ENCODE measurements at places on chromosomes 6 and 20.

DNA sequence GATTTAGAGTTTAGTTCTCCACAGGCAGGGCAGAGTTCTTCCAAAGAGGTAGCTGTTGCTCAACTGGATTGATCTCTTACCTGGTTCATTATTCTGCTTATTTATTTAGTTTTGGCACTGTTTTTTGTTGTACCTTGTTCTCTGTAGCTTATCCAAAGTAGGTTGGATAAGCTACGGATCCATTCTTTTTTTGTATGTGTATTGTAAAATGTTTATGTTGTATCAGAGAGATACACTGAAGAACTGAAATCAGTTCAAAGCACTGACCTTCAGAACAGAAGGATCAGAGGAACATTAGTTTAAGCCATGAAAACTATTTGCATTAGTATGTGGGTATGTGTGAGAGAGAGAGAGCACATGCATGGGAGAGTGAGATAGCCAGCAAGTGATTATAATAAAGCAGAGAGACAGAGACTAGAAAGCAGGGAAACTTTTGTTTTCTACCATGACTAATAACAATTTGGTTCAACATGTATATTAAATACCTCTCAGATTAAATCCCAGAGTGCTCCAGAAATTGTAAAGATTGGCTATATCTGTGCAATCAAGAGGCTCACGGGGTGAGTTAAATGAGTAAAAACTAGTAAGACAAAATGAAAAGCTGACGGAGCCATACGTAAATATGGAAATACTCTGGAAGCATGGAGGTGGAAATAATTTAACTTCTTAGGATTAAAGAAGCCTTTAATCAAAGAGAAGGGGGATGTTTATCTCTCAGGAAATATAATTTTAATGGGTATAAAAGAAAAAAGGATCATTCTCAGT is 40.2 kb downstream of the ITCH start:
- DNase-seq: no peak

- DNase-seq: no peak
Measured at GRCh38 chr6:128111096-128111495, 210.2 kb upstream of the THEMIS start.

DNA sequence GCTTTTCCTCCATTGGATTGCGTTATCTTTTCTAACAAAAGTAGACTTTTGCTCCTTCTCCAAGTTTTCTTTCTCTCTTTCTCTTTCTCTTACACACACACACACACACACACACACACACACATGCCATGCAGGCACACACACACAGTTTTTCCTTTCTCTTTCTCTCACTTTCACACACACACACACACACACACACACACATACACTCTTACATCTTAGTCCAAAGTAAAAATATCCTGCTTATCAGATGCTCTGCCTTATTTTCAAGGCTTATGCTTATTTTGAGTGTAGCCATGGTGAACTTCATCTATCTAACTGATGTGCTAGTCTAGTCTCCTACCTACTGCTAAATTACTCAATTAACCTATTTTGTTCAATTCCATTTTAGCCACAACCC is 34.4 kb upstream of the RAB23 start:
- DNase-seq: no peak

GRCh38 chr6:154154389-154154967 is 115.4 kb downstream of the OPRM1 start:
- DNase-seq: peak; percentile 50

GRCh38 chr6:24600903-24601302 is 45.1 kb downstream of the KIAA0319 start:
- no peak for DNase-seq

- no peak for DNase-seq
Measured at GRCh38 chr6:169803816-169804340, 52.5 kb downstream of the ERMARD start.

DNA sequence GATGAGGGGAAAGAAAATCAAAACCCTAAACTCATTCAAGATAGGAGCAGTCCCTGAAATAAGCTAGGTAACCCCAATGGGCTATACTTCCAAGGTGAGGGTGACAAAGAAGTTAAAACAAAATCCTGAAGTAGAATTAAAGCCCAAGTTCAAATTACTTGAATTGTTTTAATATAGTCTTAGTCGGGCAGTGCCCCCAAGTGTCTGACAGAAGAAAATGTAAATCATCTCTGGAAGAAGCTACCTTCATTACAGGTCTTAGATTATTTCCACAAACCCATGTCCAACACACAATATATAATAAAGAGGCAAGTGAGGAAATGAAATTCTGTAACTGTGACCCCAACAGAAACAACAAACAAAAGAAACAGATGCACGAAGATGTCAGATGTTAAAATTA is 36.8 kb upstream of the L3MBTL3 start:
- no peak for DNase-seq

GRCh38 chr6:3304500-3305215 is 45.9 kb downstream of the PSMG4 start:
- no peak for DNase-seq

- DNase-seq: no peak
Measured at GRCh38 chr20:53574259-53574789, 19.3 kb downstream of the ZNF217 start.

- DNase-seq: peak; percentile 13
Measured at GRCh38 chr6:32941214-32941768, 463 bp upstream of the HLA-DMB start.

DNA sequence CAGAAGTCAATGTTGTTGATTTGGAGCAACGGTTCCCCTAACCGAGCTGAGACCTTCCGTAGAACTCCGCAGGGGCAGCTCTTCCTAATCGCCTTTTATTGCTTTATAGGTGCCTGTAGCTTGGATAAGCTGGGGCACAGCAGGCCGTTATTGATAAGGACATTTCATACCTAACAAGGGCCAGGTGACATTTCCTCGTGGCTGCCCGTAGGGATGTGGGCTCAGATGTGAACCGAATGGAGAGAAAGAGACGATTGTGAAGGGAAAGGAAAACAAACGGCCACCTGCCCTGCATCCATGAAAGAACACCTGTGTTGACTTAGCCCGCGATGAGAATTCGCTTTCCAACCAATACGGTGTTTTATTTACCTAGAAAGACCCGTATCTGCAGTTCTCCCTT is 53.3 kb upstream of the DACT2 start:
- DNase-seq: no peak

DNA sequence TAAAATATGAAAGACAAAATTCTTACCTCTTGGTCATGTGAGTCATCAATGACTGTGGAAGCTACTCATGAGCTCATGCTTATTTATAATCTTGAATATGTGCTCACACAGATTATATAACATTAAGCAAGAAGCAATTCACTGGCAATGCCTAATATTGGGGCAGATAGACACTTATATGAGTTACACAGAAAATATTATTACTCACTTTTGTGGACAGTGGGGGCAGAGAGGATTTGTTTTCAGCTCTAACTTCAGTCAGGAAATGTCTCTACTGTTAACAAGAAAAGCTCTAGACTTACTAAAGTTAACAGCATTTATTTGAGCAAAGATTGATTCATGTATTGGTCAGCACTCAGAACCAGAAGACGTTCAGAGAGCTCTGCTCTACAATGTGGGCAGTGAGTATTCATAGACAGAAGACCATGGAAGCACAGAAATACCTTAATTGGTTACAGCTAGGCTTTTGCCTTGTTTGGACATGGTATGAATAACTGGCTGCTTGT is 85.8 kb upstream of the AHI1 start:
- no peak for DNase-seq

DNA sequence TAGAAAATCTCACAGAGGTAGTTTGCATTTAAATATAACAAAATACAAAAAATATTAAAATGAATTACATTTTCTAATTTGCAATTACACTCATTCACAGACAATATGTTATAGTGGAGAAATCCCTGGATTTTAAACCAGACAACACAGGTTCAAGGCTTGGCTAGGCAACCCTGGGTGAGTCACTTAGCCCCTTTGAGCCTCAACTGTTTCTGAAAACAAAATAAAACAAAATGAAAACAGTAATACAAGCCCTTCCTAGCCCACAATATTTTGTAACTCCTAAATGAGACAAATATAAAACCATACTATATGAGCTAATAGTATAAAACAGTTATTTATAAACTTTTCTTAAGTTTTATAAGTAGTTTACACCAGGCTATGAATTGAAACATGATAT is 41.0 kb downstream of the UQCC1 start:
- DNase-seq: no peak

DNA sequence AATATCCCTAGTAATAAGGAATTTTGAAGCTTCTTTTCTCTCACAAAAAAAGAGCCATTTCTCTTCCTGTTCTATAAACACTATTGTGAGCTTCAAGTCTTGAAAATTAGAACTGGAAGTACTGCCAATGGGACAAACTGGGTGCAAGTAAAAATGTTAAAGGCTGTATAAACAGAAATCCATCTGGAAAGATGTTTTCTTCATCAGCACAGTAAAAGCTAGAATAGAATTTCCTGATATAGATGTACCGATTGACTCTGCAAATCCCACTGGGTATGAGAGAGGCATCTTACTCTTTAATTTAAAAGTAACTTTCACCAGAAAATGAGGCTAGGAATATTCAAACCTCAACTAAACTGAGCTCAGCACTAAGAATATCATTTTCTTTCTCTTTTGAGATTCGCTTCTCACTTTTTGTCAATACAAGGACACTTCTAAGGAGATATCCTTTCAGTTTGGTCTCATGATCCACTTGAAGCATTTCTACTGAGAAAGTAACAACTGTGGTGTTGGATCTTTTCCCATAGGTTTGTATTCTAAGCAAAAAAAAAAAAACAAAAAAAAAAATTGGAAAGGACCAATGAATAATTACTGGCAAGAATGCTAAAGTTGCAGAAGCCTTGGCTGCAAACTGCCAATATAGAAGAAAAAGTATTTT is 169.0 kb upstream of the PRDM1 start:
- DNase-seq: no peak

- DNase-seq: no peak
Measured at GRCh38 chr6:105935416-105935815, 150.7 kb upstream of the PRDM1 start.

DNA sequence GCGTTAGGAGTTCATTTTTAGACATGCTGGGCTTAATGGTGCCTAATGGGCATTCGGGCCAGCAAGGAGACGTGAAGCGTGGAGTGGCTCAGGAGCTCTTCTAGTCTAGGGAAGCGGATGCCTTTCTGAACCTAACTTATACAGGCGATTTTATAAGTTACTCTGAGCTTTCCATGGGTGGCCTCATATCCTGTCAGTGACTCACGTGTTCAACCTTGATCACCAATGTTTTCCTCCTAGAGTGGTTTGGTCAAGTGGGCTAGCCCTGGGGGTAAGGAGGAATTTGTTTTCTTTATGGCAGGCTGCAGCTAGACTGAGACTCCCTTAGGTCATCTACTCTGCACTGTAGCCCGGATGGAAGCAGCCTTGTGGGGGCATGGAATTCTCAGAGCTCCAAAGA is 52.1 kb downstream of the PLAGL1 start:
- no peak for DNase-seq

- DNase-seq: no peak
Measured at GRCh38 chr6:26392932-26393636, 9.0 kb upstream of the BTN3A1 start.

- DNase-seq: no peak
Measured at GRCh38 chr6:23327621-23328020, 758.3 kb downstream of the HDGFL1 start.

GRCh38 chr6:80280262-80281010 is 174.0 kb downstream of the BCKDHB start:
- no peak for DNase-seq

GRCh38 chr6:20559924-20560551 is 25.8 kb downstream of the CDKAL1 start:
- no peak for DNase-seq

GRCh38 chr6:44190715-44191114 is 26.0 kb upstream of the MYMX start:
- DNase-seq: no peak

DNA sequence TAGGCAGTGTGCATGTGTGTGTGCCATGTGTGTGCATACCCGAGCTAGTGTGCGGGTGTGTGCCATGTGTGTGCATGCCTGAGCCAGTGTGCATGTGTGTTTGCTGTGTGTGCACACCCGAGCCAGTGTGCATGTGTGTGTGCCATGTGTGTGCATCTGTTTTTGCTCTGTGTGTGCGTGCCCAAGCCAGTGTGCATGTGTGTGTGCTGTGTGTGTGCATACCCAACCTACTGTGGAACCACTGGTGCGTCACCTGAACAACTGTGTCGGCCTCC is 5.7 kb downstream of the RBBP8NL start:
- DNase-seq: no peak

DNA sequence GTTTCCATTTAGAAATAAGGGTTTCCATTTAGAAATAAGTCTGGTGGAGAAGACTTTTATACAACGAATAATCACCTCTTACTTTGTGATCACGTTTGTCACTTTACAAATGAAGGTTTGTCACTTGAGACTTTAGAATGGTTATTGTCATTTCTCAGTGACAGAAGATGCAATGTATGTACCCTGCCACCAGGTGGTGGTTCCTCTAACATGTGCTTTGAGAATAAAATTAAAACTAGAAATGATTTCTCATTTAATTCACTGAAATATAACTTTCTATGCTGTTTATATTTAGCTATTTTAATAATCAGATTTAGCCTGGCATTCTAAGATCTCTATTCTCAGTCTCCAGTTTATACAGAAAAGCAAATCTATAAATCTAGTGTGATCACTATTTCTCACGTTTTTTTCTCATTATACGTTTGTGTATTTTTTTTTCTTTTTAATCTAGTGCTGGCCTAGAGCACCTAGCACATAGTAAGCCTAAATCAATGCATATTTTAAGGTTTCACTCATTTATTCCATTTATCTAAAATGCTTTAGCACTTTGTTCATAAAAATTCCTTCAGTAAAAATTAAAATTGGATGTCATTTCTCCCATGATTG is 57.4 kb upstream of the TFAP2D start:
- DNase-seq: no peak

- DNase-seq: peak; percentile 94
Measured at GRCh38 chr20:3811467-3812258, 8.7 kb upstream of the AP5S1 start.

- DNase-seq: no peak
Measured at GRCh38 chr20:50360218-50360672, 149.9 kb upstream of the PTPN1 start.

- no peak for DNase-seq
Measured at GRCh38 chr20:51545515-51545914, 3.0 kb upstream of the NFATC2 start.

GRCh38 chr6:100460650-100461204 is 4.0 kb downstream of the SIM1 start:
- DNase-seq: no peak

DNA sequence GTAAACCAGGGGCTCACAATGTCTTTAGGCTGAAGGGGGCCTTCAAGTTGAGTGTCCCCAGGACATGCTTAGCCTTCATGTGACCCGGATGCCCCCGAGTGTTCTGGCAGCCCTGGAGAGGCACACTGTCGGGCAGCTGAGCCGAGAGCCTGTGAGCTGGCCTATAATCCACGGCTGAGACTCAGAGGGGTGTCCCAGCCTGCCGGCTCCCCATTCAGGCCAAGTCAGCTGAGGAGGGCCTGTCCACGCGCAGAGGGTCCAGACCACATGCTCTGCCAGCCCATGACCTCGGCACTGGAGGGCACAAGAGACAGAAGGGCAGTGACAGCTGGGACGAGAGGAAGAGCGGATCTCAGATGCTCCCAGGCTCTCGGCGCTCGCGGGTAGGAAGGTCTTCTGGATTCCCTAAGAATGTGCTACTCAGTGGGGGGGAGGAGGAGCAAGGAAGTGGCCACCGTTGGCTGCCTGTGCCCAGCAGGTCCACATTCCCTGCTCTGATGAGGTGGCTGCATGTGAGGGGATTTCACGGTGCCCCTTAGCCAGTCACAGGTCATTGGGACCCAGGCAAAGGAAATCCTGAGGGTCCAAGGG is 224.7 kb downstream of the NRN1 start:
- DNase-seq: no peak

Data from stimulated activated CD4-positive, alpha-beta T cell treated with anti-CD3 and anti-CD28 coated beads, Interleukin-4, amount 100 ng/mL, for 1 hour (primary cell).